Ecto neural progenitor cell (in vitro differentiated cells): ENCODE measurements at places on chromosomes 5 and 9.

DNA sequence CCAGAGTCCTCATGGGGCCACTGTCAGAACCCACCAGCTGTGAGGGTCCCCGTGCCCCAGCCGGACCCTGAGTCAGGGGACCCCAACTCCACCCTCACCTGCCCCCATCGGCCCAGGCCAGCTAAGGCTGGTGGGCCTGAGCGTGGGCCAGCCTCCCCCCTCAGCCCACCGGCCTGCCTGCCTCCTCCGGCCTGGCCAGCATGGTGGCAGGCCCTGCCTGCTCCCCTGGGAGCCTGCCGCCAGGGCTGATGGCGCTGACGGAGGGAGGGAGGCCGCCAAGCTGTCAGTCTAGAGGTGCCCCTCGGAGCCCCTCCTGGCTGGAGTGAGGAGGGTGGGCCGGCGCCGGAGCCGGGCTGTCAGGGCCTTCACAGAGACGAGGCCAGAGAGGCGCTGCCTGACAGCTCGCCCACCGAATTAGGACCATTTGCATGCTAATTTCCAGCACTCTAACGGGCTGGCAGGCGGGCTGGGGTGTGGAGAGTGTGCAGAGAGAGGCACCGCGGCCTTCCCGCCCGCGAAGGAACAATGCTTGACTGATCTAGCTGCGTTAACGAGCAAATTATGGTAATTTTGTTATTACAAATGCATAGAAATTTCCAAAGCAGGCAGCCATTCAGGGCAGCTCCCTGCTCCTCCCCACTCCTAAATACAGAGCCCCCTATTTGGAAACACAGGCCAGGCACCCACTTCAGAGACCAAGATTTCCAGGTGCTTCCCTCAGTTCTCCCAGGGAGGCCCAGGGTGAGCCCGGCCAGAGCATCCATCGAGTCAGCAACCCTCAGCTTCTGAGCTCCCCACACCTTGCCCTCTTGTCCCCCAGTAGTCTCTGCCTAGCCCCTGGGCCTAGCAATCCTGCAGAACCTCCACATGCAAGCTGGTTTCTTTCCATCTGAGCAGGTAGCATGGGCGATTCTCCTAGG is 169.3 kb downstream of the PAX5 start:
- peak; percentile 64 for DNase-seq

DNA sequence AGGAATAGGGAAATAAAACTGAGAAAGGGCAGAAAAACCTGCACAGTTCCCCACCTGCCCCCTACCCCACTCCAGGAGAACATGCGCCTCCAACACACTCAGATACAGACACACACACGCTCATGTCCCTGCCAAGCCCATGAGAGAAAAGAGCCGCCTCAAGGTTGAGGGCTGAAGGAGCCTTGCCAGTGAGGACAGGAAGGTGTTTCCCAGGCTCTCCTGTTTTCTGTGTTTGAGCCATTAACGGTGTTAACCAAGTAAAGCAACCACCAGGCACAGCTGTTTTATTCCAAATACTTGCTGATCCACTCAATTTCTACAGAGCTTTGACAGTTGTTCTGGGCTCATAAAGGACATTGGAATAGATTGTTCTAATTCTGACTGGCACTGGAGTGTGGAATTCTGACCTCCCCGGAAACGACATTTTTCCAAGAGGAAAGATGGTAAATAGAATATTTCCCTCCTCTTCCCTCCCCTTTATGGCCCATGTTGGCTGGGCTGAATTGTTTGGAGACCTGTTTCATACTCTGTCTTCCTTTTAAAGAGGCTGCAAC is 238.0 kb downstream of the DMAC1 start:
- no peak for DNase-seq

- DNase-seq: no peak
Measured at GRCh38 chr5:111930449-111930848, 173.5 kb upstream of the NREP start.

- DNase-seq: no peak
Measured at GRCh38 chr9:132743931-132744479, 73.7 kb downstream of the GTF3C4 start.

- DNase-seq: no peak
Measured at GRCh38 chr5:9009931-9010651, 535.8 kb downstream of the SEMA5A start.

DNA sequence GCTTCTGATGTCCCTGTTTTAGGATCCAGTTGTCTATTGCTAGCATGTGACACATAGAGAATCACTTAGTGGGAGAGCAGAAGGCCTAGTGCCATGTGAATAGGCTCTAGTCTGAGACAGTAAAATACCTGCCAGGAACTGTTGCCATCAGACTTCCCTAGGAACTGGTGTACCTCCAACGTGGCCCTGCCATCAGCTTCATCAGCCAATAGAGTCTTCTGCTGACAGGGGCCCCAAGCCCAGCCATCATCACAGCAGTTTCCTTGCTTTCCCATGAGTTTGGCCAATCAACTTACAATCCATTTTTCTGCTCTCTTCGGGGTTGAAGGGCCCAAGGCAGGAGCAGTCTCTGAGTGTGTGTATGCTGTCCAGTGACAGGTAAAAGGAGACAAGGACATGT is 128.4 kb upstream of the ADRA1B start:
- no peak for DNase-seq

DNA sequence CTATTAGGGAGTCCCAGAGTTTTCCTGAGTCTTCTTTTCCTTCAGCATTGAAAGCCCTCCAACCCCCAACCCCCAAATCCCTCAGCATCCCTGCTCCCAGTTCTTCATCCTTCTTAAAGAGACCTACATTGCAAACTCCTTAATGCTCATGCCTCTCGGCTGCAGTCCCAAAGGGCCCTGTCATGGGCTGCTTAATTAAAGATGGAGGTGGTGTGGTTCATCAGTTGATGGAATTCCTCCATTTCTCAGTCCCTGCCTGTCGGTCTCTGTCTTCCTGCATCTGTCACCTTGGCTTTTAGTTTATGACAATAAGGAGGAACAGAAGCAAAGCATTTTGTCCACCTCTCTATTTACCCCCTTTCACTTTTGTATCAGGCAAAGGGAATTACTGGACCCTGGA is 2.0 kb downstream of the FOXI1 start:
- no peak for DNase-seq

DNA sequence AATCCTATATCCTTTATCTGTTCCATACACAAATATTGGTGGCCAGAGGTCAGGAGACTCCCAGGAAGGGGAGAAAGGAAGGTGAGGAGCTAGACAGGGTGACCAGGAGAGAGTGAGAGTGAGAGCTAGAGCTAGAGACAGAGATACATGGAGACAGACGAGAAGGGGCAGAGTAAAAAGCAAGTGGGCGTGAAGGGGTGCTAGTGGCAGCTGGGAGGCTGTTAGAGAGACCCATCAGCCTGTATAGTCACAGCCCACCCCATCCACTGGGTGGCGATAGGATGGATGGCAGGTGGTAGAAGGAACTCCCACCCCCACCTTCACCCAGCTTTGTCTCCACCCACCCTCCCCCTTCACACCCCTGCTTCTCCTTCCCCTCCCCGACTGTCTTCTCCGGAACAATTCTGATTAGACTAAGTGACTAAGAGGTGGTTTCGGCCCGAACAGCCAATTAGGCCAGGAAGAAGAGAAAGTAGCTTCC is 32.8 kb downstream of the PCDH1 start:
- DNase-seq: no peak

DNA sequence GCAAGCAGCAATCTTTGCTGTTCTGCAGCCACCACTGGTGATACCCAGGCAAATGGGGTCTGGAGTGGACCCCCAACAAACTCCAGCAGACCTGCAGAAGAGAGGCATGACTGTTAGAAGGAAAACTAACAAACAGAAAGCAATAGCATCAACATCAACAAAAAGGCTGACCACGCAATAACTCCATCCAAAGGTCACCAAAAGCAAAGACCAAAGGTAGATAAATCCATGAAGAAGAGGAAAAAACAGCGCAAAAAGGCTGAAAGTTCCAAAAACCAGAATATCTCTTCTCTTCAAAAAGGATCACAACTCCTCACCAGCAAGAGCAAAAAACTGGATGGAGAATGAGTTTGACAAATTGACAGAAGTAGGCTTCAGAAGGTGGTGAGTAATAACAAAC is 23.4 kb downstream of the FRMD3 start:
- DNase-seq: no peak

DNA sequence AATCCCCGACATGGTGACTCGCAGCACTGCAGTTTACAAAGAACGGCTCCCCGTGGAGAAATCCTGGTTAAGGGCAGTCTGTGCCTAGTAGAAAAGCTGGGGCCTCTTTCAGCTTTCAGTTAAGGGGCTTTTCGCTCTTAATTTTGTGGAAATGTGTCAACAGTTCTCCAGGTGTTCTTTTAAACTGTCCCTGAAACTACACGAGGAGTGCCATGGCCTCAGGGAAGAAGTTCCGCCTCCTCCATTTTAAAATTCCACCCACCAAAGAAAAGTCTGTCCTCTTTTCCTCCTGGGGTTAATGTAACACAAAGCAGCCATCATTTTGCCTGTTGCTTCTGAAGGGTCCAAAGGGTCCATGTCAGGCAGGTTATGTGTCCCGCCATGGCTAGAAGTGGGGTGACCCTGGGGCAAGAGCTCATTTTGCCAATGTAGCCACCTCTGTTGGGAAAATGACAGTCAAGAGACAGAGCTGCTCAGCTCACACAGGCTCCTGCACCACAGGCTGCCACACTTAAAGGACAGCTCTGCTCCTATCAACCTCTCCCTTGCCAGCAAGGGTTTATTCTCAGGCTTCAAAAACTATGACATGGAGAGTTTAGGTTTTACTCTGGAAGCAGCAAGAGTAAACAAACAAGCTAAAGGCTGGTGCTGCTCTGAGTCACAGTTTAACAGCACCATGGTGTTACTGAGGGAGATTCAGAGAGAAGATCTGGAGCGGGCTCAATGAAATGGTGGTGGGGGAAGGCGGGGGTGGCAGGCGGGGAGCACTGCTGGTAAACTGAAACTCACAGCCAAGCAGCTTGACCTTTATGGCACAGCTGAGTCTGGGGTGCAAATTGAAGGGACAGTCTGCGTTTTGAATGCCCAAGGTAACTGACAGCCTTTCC is 3.2 kb downstream of the WHRN start:
- DNase-seq: peak; percentile 55

DNA sequence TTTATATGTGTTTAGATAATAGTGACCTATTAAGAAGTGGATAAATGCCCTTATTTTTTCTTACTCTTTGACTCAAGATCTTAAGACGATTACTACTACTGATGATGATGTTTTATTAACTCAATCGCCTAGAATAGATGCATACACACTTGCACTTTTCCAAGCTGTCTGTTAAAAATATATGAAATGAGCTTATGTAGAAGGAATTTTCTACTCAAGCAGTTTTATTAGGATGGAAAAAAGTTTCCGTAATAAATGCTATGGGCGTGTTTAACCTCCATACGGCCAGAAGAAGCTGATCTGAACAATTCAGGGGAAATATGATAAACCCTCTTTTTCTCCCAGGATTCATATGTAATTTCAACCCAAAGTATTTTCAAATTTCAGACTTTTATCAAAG is 455.7 kb upstream of the MPDZ start:
- no peak for DNase-seq

DNA sequence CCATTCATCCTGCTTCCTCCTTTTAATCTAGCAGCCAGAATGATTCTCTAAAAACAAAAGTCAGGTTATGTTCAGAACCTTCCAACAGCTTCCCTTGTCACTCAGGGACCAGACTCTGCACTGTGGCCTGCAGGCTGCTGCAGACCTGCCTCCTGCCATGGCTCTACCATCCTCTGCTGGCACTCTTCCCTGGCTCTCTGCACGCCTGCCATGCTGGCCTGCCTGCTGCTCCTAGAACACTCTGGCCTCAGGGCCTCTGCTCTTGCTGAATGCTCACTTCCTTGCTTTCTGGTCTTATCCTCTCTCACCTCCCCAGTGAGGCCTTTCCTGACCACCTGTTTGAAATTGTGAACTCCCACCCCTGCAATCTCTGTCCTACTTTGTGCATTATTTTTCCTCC is 149.4 kb downstream of the CD180 start:
- DNase-seq: no peak

DNA sequence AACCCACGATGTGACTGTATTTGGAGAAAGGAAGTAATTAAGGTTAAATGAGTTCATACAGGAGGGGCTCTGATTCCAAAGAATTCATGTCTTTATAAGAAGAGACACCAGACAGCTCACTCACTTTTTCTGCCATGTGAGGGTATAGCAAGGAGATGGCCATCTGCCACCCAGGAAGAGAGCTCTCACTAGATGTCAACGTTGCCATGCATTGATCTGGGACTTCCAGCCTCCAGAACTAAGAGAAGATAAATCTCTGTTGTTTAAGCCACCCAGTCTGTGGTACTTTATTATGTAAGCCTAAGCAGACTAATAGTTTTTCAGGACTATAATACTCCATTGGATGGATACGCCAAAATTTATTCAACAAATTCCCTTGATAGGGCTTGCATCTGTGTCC is 89.8 kb upstream of the RAD23B start:
- no peak for DNase-seq

DNA sequence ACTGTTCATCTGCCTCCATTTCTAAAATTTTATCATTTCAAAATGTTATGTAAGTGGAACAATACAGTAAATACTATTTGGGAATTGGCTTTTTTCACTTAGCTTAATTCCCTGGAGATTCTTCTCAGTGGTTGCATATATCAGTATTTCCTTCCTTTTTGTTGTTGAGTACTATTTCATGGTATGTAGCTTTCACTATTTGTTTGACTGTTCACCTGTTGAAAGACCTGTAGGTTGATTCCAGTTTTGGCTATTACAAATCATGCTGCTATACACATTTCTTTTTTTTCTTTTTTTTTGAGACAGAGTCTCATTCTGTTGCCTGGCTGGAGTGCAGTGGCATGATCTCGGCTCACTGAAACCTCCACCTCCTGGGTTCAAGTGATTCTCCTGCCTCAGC is 33.0 kb upstream of the PWWP2A start:
- DNase-seq: no peak

- no peak for DNase-seq
Measured at GRCh38 chr9:8172000-8172399, 372.4 kb upstream of the DMAC1 start.

GRCh38 chr5:21774281-21774680 is 1078.9 kb downstream of the CDH12 start:
- no peak for DNase-seq

GRCh38 chr5:147882586-147883313 is 4.2 kb downstream of the SCGB3A2 start:
- no peak for DNase-seq

DNA sequence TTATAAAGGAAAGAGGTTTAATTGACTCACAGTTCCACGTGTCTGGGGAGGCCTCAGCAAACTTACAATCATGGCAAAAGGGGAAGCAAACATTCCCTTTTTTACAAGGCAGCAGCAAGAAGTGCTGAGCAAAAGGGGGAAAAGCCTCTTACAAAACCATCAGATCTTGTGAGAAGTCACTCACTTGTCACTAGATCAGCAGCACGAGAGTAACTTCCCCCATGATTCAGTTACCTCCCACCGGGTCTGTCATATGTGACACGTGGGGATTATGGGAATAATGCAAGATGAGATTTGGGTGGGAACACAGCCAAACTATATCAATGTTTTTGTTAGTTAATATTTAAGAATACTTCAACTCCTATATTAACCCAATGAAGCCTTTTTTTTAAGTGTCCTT is 275.2 kb upstream of the CDH9 start:
- DNase-seq: no peak

DNA sequence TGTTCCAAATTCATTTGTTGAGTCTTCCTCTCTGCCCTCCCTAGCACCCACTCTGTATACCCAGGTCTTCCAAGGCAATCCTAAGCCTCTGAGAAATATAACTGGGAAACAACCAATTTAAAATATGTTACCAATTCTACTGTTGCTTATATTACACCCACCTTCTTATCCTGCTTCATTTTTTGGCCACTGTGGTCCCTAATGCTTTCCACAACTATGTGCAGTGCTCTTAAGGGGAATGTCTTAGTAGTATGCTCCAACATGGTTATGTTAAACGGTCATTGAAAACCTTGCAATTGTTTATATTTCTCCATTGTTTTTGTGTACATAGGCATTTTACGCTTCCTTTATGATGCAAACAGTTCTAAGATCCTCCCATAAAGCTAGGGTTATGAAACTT is 273.1 kb upstream of the HAPLN1 start:
- DNase-seq: no peak
